ENCODE measurements at places on chromosomes 4 and X. TPM values are rescaled to one million over a fixed set of nuclear protein-coding genes. Genes with fewer than 3 reads are reported as not detected.

Gene SPANXN4
- total RNA-seq = not detected

Gene CSN1S1
- not detected for total RNA-seq

Gene NPY2R
- not detected for total RNA-seq

Gene DCAF8L2
- not detected for total RNA-seq

Gene ENAM
- not detected for total RNA-seq

Gene MAGIX
- 1.9 TPM for total RNA-seq

Gene CT83
- not detected for total RNA-seq

Gene EREG
- under 0.01 TPM for total RNA-seq
